Stimulated activated CD8-positive, alpha-beta memory T cell treated with anti-CD3 and anti-CD28 coated beads, Interleukin-15, amount 100 ng/mL, for 24 hours (primary cell): ENCODE measurements at places on chromosomes 6 and 20.

- DNase-seq = no peak
Measured at GRCh38 chr6:117227245-117227962, 38.0 kb upstream of the VGLL2 start.

- no peak for DNase-seq
Measured at GRCh38 chr20:58059260-58059544, 169.3 kb downstream of the ANKRD60 start.

DNA sequence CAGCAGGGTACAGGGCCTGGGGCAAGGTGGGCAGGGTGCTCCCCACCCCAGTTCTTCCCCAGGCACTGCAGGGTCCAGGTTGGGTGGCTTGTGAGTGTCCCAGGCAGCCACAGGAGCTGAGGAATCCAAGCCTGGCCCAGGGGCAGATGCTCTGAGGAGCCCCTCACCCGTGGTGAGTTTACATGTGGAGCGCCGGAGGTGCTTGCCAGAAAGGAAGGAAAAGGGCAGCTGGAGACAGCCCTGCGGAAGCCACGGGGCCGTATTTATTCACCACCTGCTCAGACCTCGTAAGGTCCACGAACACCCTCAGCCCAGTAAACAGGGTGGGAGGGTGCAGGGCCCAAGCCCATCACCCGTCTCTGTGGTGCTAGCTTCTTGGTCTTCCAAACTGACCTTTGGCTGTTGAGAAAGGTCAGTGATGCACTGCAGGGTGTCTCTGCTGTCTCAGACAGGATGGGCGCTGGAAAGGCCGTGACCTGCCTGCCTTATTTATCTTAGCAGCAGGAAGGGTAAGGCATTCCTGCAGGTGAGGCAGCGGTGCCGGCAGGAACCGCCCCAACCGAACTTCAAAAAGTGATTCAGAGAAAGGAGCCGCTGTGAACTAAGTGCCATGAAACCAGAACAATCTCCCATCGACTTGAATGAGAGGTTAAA is 4.0 kb upstream of the FRMD1 start:
- no peak for DNase-seq

- no peak for DNase-seq
Measured at GRCh38 chr6:3277251-3277650, 18.5 kb downstream of the PSMG4 start.

GRCh38 chr6:160412993-160413392 is 64.8 kb downstream of the SLC22A3 start:
- DNase-seq = no peak

DNA sequence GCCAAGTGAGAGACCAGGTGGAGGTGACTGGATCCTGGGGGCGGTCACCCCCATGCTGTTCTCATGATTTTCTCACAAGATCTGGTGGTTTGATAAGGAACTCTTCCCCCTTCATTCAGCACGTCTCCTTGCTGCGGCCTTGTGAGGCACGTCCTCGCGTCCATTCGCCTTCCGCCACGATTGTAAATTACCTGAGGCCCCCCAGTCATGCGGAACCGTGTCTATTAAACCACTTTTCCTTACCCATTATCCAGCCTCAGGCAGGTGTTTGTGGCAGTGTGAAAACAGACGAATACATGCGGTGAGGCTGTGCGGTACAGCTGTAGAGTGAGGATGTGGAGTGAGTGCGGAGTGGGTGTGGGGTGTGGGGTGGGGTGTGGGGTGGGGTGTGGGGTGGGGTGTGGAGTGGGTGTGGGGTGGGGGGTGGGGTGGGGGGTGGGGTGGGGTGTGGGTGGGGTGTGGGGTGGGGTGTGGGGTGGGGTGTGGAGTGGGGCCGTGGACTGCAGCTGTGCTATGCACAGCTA is 12.1 kb upstream of the NTSR1 start:
- no peak for DNase-seq

GRCh38 chr6:141261016-141261671 is 871.6 kb upstream of the GJE1 start:
- DNase-seq = no peak

DNA sequence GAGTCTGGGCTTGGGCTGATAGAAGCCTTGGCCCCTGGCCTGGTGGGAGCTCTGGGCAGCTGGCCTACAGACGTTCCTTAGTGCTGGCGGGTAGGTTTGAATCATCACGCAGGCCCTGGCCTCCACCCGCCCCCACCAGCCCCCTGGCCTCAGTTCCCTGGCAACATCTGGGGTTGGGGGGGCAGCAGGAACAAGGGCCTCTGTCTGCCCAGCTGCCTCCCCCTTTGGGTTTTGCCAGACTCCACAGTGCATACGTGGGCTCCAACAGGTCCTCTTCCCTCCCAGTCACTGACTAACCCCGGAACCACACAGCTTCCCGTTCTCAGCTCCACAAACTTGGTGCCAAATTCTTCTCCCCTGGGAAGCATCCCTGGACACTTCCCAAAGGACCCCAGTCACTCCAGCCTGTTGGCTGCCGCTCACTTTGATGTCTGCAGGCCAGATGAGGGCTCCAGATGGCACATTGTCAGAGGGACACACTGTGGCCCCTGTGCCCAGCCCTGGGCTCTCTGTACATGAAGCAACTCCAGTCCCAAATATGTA is 957 bp upstream of the VEGFA start:
- DNase-seq = no peak

GRCh38 chr6:98927534-98927933 is 20.2 kb downstream of the FBXL4 start:
- DNase-seq = no peak

GRCh38 chr20:63645218-63645617 is 8.0 kb downstream of the STMN3 start:
- no peak for DNase-seq

DNA sequence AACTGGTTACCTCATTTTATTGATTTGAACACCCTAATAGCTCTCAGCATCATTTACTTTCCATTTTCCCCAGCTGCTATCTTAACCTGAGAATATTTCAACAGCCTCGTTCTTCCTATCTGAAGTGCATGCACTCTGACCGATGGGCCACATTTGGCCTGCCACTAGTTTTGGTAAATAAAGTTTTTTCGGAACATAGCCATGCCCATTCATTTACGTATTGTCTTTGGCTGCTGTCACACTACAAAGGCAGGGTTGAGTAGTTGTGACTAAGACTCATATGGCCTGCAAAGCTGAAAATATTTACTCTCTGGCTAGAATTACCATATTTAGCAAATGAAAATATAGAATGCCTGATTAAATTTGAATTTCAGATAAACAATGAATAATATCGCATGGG is 10.8 kb downstream of the ADGRF4 start:
- no peak for DNase-seq
